Stimulated activated CD8-positive, alpha-beta memory T cell treated with anti-CD3 and anti-CD28 coated beads, Interleukin-4, amount 100 ng/mL, for 48 hours (primary cell): ENCODE measurements at places on chromosomes 7 and 10.

GRCh38 chr10:70260259-70260658 lies 23.5 kb downstream of the NPFFR1 start:
- DNase-seq = no peak

GRCh38 chr7:108515013-108515412 lies 10.9 kb downstream of the PNPLA8 start:
- no peak for DNase-seq

GRCh38 chr7:139361523-139361922 lies 1.8 kb downstream of the LUC7L2 start:
- DNase-seq = no peak

- no peak for DNase-seq
Measured at GRCh38 chr7:132703742-132704141, 127.5 kb upstream of the PLXNA4 start.

DNA sequence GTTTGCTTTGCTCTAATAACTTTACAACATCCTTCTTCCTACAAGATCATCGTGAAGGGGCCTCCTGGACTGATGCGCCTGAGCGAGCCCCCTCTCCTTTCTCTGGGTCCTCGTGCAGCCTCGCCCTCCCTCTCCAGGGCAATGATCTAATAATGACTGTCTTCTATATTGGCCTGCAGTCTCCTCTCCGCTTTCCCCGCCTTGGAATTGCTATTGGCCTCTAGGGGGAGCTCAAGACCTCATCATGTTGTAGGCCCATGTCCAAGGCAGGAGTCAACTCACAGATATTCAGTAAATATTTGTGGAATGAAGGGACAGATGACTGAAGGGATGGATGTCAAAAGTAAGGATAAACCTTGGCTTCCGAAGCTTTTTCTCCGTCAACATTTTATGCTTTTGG lies 1180.3 kb downstream of the TYW1 start:
- DNase-seq = peak; percentile 24

- no peak for DNase-seq
Measured at GRCh38 chr10:103706047-103706446, 149.3 kb downstream of the SH3PXD2A start.

GRCh38 chr7:51318886-51319579 lies 2.4 kb upstream of the COBL start:
- no peak for DNase-seq

GRCh38 chr7:127447326-127447945 lies 54.9 kb upstream of the ZNF800 start:
- peak; percentile 51 for DNase-seq

DNA sequence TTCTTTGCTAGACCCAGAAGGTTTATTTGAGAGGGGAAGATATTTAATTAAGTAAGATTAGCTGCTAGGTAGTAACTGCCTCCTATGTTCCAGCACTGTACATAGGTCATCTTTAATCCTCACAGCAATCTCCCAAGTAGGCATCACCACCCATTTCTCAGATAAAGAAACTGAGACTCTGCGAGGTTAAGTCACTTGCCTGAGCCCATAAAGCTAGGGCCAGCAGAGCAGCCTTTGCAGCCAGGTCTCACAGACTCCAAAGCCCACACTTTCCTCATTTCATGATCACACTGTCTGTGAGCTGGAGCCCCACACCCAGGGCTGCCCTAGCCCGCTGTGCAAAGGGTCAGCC lies 20.6 kb downstream of the CALML3 start:
- DNase-seq = no peak

- DNase-seq = no peak
Measured at GRCh38 chr10:64798297-64798696, 1277.1 kb downstream of the REEP3 start.

DNA sequence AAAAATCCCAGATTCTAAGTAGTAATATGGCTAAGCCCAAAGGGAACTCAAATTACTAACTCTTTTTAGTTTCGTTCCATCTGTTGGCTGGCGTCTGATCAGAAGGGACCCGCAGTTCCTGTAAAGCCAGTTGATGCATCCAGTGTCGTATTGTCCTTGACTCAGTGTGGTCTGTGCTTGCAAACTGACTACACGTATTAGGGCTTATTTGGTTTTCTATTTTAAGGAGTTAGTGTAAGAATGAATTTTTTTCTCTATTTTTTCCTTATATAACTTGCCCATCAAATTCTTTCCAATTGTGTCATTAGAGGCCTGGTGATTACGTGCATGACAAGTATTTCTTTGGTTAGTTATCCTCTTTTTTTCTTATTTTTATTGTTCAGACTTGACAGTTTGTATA lies 9.7 kb downstream of the ABCA13 start:
- DNase-seq = no peak
